ENCODE measurements at places on chromosomes 4 and X. TPM values are rescaled to one million over a fixed set of nuclear protein-coding genes. Genes with fewer than 3 reads are reported as not detected.

SLC9B2 gene
- 14.6 TPM for total RNA-seq

CFAP299 gene
- total RNA-seq, result 0.09 TPM

PPEF2 gene
- not detected for total RNA-seq

ASB9 gene
- 0.51 TPM for total RNA-seq

EXOC1L gene
- total RNA-seq, result 0.94 TPM

AFAP1 gene
- 0.42 TPM for total RNA-seq

TEC gene
- 6.8 TPM for total RNA-seq

DNA sequence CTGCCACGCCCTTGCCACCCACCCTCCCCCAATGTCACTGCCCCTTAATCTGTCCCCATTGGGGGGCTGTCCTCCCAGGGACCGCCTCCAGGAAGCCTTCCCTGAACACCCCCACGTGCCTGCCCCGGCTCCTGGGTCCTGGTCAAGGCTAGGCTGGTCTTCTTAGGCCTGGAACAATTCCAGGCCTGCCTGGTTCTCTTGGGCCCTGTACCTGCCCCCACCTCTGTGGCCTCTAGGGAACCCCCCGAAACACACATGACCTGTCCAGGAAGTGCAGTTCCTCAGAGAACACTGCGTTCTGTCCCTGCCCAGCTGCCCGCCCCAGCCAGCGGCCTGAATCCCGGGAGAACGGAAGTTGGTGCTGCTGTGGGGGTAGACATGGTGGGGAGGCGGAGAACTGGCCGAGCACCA is 5.1 kb downstream of the MXD4 start:
- peaks cover 76% of the 10 kb centered on the region for H3K4me1 ChIP-seq
- DNase-seq, result no peak
- no peak overlapping the region for H3K27ac ChIP-seq
- no peaks in the 10 kb centered on the region for H3K36me3 ChIP-seq
- H3K4me3 ChIP-seq, result no peak overlapping the region

DNA sequence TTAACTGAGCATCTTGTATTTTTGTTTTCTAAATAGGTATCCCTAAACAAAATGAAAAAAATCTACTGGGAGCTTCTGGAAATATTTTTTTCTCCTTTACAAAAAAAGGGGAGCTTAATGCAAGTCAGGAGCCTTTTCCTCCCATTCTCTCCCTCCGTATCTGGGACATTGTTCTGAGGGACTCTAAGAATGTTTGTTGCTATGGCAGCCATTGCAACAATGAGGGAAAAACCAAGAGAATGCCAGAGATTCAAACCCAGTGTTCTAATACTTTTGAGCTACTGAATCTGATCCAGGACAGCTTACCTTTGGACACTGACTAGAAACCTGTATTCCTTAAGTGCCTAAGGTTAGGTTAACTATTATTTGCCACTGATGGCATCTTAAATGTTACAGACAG is 485.7 kb upstream of the HS3ST1 start:
- no peaks in the 10 kb centered on the region for H3K36me3 ChIP-seq
- no peak overlapping the region for H3K4me3 ChIP-seq
- H3K27ac ChIP-seq, result no peak overlapping the region
- no peak for DNase-seq
- H3K4me1 ChIP-seq, result no peaks in the 10 kb centered on the region

GRCh38 chr4:98546910-98547594 is 111.4 kb downstream of the TSPAN5 start:
- H3K4me3 ChIP-seq, result no peak overlapping the region
- no peak for DNase-seq
- H3K27ac ChIP-seq, result no peak overlapping the region
- no peaks in the 10 kb centered on the region for H3K4me1 ChIP-seq

DNA sequence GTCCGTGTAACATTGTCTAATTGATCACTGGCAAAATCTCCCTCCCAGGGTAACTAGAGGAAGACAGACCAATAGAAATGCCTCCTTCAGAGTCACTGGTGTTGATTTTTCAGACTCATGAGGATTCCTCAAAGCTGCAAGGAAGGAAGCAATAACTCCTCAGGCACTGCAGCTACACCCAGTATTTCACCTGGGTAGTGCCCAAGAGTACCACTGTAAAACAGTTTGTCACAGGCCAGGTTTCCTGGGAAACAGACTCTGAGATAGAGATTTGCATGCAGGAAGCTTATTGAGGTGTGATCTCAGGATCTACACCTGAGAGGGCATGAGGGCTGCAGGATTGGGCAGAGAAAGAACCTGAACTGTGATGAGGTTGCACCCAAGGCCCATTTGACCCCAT is 240.7 kb upstream of the ATP6AP2 start:
- H3K27ac ChIP-seq, result no peak overlapping the region
- H3K4me3 ChIP-seq, result no peak overlapping the region
- DNase-seq, result no peak
- H3K4me1 ChIP-seq, result peaks cover 6% of the 10 kb centered on the region

- H3K36me3 ChIP-seq, result no peaks in the 10 kb centered on the region
- H3K27ac ChIP-seq, result no peak overlapping the region
- no peaks in the 10 kb centered on the region for H3K27me3 ChIP-seq
- no peaks in the 10 kb centered on the region for H3K4me1 ChIP-seq
- H3K4me3 ChIP-seq, result no peak overlapping the region
- peak; percentile 73 for DNase-seq
Observed at GRCh38 chr4:79917246-79917645, 155.8 kb downstream of the ANTXR2 start.

- H3K27ac ChIP-seq, result no peak overlapping the region
- no peaks in the 10 kb centered on the region for H3K27me3 ChIP-seq
- no peak overlapping the region for H3K4me3 ChIP-seq
- no peaks in the 10 kb centered on the region for H3K4me1 ChIP-seq
- H3K36me3 ChIP-seq, result no peaks in the 10 kb centered on the region
- no peak for DNase-seq
Observed at GRCh38 chrX:63050225-63050624, 300.9 kb downstream of the SPIN4 start.

DNA sequence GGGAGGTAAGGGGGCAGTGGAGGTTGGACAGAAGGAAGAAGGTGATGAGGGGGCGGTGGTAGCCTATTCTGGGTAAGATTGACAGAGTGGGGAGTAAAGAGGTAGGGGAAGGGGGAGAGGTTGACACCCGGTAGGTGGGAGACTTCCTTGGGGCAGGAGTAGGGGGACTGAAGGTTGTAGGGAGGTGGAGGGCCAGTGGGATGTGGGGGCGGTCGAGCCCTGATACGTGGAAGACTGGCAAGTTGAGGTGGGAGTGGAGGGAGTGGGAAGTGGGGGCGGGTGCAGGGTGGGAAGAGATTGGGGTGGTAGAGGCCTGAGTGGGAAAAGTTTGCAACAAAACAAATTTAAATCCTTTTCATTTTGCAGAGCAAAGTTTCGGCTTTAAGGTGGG is 1.7 kb downstream of the GCNA start:
- H3K36me3 ChIP-seq, result peaks cover 25% of the 10 kb centered on the region
- no peak overlapping the region for H3K4me3 ChIP-seq
- no peak overlapping the region for H3K27ac ChIP-seq
- no peaks in the 10 kb centered on the region for H3K27me3 ChIP-seq
- no peak for DNase-seq

GRCh38 chr4:5120067-5120466 is 68.8 kb downstream of the STK32B start:
- H3K27ac ChIP-seq, result no peak overlapping the region
- no peak for DNase-seq
- no peak overlapping the region for H3K4me3 ChIP-seq

All from K562 (cell line).